ENCODE measurements at places on chromosomes 4 and X.
A peak's percentile ranks its signal among the peaks of the same experiment; 100 is the strongest.

- no peak for DNase-seq
Observed at GRCh38 chr4:114383721-114384120, 214.9 kb upstream of the UGT8 start.

- no peak for DNase-seq
Observed at GRCh38 chr4:997375-998071, 4.3 kb upstream of the SLC26A1 start.

DNA sequence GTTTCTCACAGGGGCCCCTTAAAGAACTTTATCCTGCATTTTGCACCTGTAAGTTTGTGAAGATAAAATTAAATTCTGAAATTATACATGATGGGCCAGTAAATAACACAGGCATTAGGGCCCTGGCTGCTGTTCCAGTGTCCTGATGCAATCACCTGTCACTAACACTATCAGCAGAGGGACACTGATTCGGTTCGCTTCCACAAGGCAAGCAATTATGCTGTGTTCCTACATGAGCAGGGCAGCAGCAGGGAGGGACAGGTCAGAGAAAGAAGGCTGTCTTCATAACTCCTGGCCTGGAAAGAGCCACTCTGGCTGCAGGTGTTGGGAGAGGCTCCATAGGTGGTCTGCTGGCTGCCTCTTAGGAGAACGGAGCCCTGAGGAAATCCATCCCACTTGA is 487.3 kb downstream of the MID1IP1 start:
- DNase-seq, result no peak

DNA sequence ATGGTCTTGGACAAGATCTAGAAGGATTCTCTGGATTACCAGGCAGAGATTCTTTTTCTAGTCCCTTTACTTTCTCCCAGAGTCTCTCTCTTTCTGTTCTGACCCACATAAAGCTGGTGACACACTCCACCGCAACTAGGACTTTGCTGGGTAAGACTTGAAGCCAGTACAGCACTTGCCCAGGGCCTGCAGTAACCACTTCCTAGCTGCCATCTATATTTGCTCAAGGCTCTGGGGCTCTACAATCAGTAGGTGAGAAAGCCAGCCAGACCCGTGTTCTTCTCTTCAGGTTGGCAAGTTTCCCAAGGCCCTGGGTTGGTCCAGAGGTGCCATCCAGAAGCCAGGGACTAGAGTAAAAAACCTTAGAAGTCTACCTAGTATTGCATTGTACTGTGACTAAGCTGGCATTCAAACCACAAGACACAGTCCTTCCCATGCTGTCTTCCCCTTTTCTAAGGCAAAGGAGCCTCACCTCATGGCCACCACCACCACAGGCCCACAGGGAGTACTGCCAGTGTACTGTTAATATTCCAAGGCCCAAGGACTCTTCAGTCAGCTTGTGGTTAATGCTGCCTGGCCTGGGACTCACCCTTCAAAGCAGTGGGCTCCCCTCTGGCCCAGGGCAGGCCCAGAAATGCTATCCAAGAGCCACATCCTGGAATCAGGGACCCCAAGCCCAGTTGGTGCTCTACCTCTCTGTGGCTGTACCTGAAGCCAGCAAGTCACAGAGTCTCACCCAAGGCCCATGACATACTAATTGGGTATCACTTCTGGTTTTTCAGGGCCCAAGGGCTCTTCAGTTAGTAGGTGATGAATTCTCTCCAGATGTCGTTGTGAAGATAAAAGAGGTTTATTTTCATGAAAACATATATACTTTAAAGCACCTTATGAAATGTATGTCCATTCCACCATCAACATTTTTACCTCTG is 54.7 kb downstream of the CD38 start:
- no peak for DNase-seq

DNA sequence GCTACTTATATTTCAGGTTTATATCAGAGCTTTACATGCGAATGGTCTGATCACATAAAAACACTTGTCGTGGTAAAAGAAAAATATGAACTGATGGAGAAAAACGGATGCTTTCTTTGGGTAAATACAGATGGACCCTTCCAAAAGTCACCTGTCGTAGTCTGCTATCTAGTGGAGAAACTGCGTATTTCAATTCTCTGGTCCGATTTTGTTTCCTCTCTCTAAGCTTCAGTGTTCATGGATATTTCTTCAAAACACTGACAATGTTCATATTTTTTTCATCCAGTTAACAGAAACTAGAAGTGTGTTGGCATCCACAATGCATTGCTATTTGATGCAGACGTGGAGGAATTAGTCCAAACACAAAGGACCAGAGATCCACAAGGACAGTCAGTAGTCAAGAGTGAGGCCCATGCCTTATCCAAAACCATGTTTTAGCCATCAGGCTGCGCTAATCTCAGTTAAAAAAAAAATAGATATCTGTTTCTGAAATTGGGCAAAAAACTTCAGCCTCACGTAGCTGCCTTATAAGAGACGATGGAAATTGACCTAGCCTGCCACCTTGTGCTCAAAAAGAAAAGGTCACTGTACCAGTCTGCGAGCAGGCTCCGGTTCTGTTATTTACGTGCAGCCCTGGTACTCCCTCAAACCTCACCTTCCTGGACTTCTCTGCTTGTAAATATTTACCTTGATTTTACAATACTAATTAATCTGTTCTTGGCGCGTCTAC is 16.0 kb downstream of the MEPE start:
- peak; percentile 67 for DNase-seq

DNA sequence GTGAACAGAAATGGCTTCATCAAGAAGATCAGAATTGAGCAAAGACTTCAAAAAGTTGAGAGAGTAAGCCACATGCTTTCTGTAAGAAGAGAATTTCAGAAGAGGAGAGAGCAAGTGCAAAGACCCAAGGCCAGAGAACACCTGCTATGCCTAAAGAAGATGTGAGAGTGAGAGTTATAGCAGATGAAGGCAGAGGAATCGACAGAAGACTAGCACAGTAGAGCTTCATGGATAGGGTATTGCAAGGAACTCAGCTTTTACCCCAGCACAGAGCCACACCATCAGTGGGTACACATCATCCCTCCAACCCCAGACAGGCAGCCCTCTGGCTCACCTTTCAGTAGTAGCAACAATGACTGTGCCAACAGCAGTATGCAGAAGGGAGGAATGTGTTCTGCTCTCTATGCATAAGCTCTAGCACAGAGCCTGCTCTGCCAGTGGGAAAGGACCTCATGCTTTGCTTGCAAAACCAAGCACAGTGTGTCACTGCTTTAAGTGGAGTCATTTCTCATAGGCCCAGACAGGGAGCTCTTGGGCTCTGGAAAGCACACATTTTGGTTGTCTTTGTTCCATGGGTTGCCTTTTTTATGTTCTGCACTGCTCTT is 318.6 kb downstream of the NAF1 start:
- no peak for DNase-seq

GRCh38 chrX:10001496-10001895 is 34.3 kb downstream of the CLDN34 start:
- no peak for DNase-seq

Data from cerebellar nuclear complex (tissue), 1 donor.